ENCODE measurements at places on chromosomes 1 and 21.

- no peak for DNase-seq
Observed at GRCh38 chr1:245671966-245672767, 517.4 kb downstream of the KIF26B start.

- DNase-seq: no peak
Observed at GRCh38 chr1:50272912-50273311, 150.3 kb downstream of the DMRTA2 start.

GRCh38 chr1:5821540-5822176, 170.6 kb downstream of the NPHP4 start:
- DNase-seq: no peak

GRCh38 chr1:225866061-225866837, 15.9 kb downstream of the TMEM63A start:
- no peak for DNase-seq

- DNase-seq: no peak
Observed at GRCh38 chr1:150976401-150976821, 1.8 kb upstream of the CERS2 start.

GRCh38 chr1:192489748-192490147, 85.8 kb upstream of the RGS1 start:
- no peak for DNase-seq

DNA sequence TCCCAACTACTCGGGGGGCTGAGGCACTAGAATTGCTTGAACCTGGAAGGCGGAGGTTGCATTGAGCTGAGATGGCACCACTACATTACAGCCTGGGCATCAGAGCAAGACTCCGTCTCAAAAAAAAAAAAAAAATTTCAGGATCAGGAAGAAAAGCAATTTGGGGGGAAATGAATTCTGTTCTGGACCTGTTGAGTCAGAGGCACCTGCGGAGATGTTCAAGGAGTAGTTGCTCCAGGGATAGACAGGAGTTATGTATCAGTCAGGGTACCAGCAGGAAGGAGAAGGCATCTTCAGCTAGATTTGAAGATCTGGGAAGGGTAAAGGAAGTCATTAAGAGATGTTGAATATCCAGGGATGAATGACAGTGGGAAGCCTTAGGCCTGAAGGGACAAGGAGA, 2.9 kb upstream of the RHBDL2 start:
- no peak for DNase-seq

- no peak for DNase-seq
Observed at GRCh38 chr1:34712007-34712688, 42.7 kb upstream of the GJB5 start.

DNA sequence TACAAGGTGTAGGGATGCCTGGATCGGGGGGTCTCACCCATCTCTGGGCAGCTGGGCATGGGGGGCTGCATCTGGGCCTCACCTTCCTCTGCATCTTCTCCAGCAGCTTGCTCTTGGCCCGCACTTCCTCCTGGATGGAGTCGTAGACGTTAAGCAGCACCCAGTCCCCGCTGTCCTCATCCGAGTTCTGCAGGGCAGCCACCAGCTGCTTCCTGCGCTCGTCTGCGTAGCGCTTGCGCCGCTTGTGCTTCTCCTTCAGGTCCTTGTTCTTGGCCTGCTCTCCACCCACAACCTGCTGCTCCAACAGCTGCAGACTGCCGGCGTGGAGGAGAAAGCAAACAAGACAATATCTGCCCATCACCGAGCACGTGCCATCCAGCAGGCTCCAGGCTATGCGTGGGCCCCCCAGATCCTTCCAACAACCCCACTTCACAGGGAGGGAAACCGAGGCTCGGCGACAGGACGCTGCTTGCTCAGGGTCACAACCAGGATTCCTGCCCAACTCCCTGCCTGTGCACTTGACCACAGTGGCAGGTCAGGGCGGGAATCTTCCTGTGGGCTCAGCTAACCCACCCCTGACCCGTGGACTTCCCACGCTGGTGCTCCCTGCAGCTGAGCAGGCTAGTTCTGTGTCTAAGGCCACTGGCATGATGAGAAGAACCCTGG, 21.5 kb upstream of the DDOST start:
- DNase-seq: no peak

DNA sequence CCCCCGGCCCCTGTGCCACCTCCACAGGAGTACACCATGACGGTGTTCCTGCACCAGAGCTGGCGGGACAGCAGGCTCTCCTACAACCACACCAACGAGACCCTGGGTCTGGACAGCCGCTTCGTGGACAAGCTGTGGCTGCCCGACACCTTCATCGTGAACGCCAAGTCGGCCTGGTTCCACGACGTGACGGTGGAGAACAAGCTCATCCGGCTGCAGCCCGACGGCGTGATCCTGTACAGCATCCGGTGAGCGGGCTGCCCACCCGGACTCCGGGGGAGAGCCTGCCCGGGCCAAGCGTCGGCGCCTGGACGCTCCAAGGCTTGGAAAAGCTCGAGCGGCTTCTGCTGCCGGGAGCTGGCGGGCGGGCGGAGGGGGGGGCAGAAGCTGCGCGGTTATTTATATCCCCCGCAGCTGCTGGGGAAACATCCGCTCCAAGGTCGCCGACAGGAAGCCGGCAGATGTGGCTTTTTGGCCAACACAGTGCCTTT, 6.4 kb downstream of the GABRD start:
- no peak for DNase-seq

Measured in HEK293T (cell line).